ENCODE measurements at places on chromosomes 7 and 10.

DNA sequence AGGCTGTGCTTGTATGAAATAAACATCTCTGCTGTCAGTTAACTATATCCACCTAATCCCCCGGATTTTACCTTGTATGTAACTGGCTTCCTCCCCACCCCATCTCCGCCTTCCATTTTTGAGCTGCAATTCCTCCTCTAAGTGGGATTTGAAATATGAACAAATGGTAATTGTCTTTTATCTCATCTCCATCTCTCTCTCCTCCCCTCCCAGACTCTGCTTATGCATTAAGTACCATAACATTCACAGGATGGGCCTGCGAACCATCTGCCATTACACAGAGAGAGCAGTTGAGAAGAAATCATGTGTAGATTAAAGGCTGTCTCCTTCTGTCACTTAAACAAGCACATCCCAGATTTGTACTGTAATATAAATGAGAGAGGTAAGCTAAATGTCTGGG, 1169.9 kb downstream of the TYW1 start:
- no peak for DNase-seq

DNA sequence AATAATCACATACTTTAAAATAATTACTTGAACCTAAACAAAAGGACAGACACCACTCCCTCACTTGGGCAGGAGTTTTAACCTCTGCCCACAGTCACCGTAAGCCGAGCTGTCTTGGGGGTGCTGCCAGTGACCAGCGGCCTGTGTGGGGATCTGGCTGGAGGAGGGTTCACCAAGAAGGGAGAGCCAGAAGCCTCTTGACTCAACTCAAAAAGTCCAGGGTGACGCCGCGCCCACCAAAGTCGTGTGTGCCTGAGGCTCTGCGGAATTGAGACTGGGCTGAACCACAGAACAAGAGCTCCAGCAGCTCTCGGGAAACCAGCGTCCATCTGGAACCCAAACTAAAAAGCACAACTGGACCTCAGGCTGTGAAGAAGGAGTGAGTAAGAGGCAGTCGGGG, 35.8 kb downstream of the ZFAND2A start:
- no peak for DNase-seq

GRCh38 chr7:6178298-6179029, 94.0 kb downstream of the CYTH3 start:
- DNase-seq = no peak

GRCh38 chr7:16278167-16278787, 143.1 kb downstream of the CRPPA start:
- DNase-seq = no peak
